Uterus (tissue), 4 donors: ENCODE measurements at places on chromosomes 7 and 10. TPM values are rescaled to one million over a fixed set of nuclear protein-coding genes. Genes with fewer than 3 reads are reported as not detected.

Gene MMD2
- not detected for total RNA-seq

Gene PNLIPRP1
- not detected for total RNA-seq

Gene GLI3
- total RNA-seq: 16.5 TPM

Gene C10orf67
- total RNA-seq: not detected

Gene CNPY1
- total RNA-seq: not detected

DNA sequence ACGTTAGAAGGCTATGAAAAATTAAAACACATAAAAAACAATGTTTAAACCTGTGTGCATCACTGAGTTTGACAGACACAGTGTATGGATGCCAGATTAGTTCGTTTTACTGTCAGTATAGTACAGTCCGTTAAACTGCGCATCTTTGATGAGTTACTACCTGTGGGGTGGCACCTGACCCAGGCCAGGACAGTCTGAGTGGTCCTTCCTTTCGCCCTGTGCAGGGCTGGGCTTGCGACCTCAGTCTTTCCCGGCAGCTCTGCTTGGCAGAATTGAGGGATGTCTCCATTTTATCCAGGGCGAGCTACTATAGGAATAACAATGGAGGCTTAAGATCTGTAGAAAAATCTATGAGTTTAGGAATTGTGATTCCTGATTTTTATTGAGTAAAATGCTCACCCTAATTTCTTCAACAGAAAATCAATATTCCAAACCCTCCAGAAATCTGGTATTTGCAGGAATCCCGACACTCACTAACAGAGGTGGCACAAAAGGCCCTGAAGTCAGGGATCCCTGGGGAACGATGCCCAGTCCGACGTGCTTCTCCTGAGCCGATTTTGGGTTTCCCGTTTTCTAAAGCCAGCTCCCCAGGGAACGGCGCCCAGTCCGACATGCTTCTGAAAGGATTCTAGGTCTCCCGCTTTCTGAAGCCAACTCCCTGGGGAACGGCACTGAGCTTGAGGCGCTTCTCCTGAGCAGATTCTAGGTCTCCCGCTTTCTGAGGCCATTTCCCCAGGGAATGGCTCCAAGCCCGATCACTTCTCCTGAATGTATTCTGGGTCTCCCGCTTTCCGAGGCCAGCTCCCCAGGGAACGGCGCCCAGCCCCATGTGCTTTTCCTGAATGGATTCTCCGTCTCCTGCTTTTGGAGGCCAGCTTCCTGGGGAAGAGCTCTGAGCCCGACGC lies 377.6 kb downstream of the DNAJB6 start:
- DNase-seq: no peak

GRCh38 chr7:159172400-159172799 lies 27.7 kb upstream of the VIPR2 start:
- peak; percentile 61 for DNase-seq

DNA sequence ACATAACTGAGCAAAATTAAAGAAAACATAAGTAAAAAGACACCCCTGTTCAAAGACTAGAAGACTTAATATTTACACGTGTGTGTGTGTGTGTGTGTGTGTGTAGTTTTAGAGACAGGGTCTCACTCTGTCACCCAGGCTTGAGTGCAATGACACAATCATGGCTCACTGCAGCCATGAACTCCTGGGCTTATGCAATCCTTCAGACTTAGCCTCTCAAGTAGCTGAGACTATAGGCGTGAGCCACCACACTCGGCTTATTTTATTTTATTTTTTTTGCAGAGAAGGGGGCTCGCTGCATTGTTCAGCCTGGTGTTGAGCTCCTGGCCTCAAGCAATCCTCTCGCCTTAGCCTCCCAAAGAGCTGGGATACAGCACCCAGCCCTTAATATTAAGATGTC lies 90.3 kb downstream of the JMJD1C start:
- DNase-seq: no peak

DNA sequence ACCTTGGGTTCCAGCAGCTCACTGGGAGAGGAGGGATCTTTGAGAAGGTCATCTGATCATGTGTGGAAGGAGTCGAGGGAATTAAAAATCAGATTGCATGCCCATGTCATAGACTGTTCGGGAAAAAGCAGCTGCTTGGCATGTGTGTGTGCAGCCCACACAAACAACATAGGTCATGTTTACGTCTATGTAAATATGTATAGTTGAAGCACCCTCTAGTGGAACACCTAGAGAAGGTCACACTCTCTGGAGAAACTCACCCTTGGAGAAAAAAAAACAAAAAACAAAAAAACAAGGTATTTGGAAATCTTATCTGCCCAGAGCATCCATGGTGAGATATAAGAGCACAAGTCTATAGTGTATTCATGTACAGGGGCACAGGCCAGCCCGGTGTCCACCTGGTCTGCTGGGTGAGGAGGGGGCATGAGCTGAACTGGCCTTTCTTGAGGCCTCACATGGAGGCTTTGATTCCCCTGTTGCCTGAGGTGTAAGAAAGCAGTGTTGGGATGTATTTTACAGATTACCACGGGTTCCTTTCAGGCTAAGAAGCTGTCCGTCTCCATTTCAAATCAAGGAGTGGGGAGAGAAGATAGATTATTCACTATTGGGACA lies 98.0 kb downstream of the NPY start:
- DNase-seq: no peak

DNA sequence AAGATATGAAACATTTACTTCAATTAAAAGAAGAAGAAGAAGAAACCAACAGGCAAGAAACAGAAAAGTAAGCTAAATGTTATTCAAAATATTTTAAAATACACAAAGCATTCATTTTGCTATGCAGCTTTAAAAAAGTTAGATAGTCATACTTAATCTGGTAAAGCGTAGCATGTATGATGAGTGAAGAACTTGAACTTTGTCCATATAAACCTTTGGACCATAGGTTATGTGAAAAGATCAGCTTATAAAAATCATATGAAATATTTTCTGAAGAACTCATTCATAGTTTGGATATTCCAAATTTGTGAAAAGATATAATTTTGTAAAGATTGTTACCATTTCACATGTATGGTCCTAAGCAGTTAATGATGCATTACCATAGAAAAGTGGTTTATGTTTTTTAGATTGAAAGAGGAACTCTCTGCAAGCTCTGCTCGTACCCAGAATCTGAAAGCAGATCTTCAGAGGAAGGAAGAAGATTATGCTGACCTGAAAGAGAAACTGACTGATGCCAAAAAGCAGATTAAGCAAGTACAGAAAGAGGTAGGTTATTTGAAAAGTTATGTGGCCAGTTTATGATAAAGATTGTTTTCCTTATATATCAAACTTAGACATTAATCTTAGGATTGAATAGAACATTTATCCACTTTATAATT lies 37.3 kb downstream of the KIF20B start:
- DNase-seq: no peak

GRCh38 chr7:3780525-3780924 lies 479.5 kb downstream of the SDK1 start:
- no peak for DNase-seq

- no peak for DNase-seq
Measured at GRCh38 chr7:47233996-47234395, 347.9 kb downstream of the TNS3 start.

- no peak for DNase-seq
Measured at GRCh38 chr7:17159500-17160037, 138.9 kb upstream of the AHR start.

DNA sequence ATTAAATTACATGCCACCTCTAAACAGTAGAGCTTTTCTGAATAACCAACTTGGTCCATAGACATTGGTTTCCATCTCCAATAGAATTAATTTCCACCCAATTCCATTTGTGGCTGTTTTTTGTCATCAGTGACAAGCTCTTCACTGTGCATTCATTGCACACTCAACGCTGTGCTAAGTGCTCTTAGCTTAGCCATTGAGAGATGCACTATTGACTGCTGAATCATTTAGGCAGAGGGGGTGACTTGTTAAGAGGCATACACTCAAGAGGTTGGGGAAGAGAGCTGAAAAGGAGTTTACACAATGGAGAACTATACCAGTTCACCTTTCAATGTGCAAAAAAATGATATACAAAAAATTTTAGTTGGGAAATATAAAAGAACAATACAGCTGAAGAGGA lies 31.9 kb upstream of the CBLL1 start:
- no peak for DNase-seq

DNA sequence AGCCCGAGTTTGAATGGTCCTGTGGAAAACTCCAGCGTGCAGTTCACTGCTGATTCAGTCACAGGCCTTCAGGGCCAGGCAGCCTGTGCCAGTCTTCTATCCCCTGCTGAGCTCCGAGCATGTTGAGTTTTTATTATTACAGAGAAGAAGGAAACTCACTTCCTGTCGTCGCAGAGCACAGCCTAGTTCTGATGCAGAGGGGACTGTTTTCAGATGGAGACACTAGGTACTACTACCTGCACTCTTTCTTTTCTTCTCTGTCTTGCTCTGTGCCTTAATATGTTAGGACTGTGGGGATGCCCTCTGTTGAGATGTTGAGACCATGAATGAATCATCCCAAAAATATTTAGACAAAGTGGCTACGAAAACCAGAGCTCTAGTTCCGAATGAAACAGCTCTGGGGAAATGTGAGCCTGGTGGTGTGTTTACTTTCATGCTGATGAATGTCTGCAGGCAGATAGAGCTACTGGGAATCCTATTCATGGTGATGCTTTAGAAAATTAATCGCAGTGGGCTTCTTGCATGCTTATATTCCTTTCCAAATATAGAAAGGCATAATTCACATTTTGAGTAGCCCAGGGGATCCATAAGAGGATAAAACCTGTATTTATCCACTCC lies 29.6 kb downstream of the CASP7 start:
- no peak for DNase-seq

- no peak for DNase-seq
Measured at GRCh38 chr10:11719496-11720259, 22.5 kb upstream of the ECHDC3 start.

- no peak for DNase-seq
Measured at GRCh38 chr7:39433550-39433949, 132.7 kb upstream of the YAE1 start.

- peak; percentile 78 for DNase-seq
Measured at GRCh38 chr10:78802866-78803265, 265.9 kb upstream of the ZMIZ1 start.

GRCh38 chr7:142792129-142792528 lies 21.4 kb downstream of the PRSS2 start:
- DNase-seq: no peak

DNA sequence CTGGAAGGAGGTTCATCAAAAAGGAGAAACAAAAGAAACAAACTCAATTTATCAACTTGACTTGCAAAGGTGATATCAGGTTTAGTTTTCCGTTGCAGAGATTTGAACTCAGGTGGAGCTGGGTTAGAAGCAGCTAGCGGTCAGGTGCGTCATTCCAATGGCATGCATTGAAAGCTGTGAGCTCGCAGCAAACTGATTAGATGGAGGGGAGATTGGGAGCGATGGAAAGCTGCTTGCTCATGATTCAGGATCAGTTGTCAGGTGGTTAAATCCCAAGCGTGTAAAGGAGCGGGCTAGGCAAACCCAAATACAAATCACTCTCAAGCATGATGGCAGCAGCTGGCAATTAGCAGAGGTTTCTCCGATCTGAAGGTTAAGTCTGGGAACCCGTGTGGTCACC lies 49.3 kb upstream of the AFAP1L2 start:
- no peak for DNase-seq

DNA sequence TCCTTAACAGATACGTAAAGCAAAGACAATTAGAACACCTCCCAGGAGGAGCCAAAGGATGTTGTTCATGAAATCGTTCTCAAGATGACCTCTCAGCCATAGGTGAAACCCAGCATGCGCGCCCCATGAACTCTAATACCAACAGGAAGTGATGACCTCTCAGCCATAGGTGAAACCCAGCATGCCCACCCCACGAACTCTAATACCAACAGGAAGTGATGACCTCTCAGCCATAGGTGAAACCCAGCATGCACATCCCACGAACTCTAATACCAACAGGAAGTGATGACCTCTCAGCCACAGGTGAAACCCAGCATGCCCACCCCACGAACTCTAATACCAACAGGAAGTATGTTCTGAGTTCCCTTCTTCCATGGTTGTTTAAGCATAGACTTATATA lies 205.2 kb upstream of the ADARB2 start:
- no peak for DNase-seq

DNA sequence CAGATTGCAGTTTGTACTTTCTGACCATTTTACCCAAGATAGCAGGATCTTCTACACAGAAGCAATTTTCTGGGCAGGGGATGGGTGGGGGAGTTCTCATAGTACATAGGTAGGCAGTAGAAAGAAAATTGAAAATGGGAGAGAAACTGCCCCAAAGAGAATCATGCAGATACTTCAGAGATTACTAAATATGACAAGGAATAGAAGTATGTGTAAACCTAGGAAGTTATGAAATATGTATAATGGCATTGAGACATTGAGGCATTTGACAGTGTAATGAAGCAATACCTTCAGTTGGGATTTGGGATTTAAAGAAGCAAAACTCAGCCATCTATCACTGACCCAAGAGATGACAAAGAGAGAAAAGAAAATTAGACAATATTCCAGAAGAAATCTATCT lies 233.0 kb downstream of the PTN start:
- no peak for DNase-seq

- DNase-seq: no peak
Measured at GRCh38 chr7:47572939-47573757, 8.8 kb downstream of the TNS3 start.

DNA sequence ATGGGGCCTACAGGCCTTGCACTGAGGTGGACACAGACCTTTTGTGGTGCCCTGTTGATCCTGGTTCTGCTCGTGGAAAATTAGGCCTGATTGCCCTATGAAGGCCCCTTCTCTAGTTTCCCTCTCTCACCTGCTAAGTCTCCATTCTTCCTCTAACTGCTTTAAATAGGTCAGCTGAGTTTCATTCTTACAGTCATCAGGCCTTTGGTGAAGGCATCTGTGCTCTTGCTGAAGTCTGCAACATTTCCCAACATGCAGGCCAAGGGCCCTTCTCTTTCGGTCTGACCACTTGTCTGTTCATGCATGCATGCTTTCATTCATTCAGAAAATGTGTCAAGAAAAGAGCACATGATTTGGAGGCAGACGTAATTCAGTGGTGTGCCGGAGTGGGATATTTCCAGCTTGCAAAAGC lies 244.0 kb downstream of the BUB3 start:
- no peak for DNase-seq

DNA sequence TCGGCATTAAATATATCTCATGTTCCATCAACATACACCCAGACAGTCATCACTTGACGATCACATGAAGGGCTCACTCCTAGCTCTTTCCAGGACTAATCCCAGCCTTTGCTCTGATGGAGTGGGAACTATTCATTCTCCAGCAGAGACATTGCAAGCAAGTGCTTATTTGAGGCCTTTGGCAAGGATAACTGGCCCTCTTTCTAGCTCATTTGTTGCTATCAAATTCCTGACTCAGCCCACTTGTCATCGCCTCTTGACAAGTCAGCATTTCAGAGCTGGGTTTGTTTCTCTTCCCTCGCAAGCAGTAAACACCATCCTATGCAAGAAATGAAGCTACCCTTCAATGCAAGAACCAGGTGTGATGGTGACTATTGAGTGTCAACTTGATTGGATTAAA lies 1165.7 kb upstream of the AUTS2 start:
- no peak for DNase-seq

GRCh38 chr10:7354330-7355047 lies 56.3 kb downstream of the SFMBT2 start:
- DNase-seq: no peak
